NCI-H1105 (cell line): ENCODE measurements at places on chromosomes 2 and 18.

- DNase-seq, result no peak
Observed at GRCh38 chr2:237553948-237554347, 12.4 kb upstream of the PRLH start.

DNA sequence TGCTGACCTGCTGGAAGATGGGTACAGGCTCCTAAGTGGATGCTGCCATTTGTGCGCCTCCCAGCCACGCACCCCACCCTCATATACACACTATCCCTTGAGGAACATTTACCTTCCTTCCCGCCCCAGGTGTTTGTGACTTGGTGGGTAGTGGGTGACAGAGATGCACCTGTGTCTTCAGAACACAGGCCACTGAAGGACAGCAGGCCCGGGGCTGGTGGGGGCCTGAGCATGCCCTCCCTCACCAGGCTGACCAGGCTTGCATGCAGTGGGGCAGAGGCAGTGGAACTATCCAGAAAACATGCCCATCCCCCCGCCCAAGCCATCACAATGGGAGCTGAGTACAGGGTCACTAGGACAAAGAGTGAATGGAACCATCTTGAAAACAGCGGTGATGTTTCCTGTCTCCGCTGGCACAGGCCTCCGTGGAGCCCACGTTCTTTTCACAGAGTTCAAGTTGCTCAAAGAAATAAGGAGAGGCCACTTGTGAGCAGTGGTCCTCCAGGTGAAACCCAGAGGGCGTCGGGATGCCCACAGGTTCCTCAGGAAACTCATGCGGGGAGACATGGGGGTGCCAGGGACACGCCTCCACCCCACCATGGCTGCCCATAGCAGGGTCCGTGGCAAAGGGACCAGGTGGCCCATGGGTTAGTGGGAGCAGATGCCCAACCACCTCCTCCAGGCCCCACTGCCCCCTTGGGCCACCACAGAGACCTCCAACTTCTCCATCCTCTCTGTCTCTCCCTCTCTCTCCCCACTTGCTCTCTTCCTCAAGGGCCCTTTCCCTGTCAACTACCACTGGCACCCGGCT, 90.9 kb downstream of the MALT1 start:
- DNase-seq, result no peak

DNA sequence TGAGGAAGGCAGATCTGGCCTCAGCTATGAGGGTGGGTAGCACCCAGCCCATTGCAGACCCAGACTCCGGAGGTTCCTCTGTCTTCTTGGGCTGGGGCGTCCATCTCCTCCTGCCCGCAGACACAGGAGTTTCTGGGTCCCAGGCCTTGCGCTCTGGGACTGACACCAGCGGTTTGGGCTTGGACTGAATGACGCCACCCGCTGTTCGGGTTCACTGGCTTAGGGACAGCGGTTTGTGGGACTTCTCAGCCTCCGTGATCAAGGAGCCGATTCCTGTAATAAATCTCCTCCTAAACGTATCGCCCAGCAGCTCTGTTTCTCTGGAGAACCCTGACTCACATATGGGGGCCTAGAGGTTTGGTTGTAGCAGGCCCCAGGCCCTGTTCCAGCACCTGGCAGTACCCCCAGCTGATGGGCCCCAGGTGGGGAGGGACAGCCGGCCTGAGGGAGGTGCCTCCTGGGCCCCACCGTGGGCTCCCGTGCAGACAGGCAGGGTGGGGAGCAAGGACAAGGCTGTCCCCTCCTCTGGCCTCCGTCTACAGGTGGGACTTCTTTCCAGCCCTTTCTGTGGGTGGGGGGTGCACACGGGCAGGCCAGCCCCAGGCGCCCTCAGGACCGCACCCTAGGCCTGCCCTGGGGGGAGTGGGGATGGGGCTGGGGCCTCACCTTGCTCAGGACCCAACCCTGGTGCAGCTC, 4.5 kb upstream of the AQP12A start:
- no peak for DNase-seq

GRCh38 chr2:238724728-238725127, 123.2 kb upstream of the TWIST2 start:
- DNase-seq, result no peak

DNA sequence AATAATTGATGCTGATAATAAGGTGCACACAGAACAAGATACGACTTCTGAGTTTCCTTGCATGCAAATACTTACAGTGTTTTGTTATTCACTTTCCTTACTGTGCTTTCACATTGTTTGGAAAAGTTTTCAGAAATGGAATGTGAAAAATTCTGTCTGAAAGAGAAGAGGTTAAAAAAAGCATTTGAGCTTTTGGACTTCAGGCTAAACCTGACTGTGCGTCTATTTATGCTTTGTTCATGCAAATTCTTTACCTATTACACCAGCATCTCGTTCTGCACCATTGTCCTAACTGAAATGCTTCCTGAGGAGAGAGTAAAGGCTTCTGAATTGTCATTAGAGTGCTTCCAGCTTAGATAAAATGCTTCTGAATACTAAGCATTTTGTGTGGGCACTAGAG, 61.4 kb downstream of the LHCGR start:
- no peak for DNase-seq

GRCh38 chr2:70746094-70746974, 21.7 kb downstream of the ADD2 start:
- DNase-seq, result no peak

- no peak for DNase-seq
Observed at GRCh38 chr18:44917216-44918141, 236.8 kb downstream of the SETBP1 start.
